GM12878 (cell line): ENCODE measurements at places on chromosomes 1 and 21. TPM values are rescaled to one million over a fixed set of nuclear protein-coding genes. Genes with fewer than 3 reads are reported as not detected.

DNA sequence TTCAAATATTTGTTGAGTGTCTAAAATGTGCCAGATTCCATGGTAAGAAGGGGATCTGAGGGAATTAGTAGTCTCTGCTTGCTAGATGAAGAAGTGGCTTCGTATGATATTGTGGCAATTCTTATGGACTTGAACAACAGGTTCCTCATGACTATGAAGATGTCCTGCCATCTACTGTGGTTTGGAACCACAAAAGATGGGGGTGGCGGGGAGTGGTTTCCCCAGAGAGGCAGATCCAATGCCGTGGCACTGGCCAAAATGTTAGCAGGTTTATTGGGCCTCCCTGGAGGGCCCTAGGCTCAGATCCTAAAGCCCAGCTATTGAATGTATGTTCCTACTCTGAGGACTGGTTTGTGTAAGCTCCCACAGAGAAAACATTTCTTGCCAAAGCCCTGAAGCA is 120.8 kb downstream of the RGS2 start:
- DNase-seq = no peak

DNA sequence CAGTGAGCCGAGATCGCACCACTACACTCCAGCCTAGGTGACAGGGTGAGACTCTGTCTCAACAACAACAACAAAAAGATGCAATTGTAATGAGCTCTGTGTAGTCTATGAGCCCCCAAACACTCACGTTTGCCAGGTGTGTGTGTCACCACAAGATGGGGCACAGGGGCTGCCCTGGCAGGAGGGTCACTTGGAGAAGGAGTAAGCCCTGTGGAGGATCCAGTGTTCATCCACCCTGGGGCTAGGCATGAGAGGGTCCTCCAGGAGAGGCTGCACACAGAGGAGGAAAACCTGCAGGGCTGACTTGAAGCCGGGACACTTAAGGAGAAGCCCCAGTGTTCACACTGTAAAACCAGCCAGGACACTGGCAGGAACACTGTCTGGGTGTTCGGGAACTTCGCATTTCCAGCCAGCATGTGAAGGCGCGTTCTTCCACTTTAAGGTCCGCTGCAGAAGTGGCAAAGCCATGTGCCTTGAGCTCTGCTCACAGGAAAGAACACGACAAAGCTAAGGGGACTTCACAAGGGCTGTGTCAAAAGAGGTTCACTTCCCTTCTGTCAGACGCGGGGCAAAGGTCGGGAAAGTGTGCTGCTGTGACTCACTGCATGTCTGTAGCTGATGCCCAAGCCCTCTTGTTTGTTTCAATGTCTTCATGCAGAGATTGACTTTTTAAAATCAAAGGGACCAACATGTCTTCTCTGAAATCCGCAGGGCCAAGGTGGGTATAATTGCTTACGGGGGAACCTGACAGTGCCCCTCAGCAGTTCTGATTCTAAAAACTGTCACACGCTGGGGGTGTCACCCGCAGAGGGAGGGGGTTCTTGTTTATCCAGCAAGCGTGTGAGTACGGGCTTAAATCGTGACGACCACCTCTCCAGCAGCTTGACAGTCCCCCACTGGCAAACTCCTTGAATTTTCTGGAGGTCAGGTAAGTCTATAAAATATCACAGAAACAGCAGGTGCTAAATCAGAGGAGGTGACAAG is 102.8 kb downstream of the RIPK4 start:
- peak; percentile 26 for DNase-seq

DNA sequence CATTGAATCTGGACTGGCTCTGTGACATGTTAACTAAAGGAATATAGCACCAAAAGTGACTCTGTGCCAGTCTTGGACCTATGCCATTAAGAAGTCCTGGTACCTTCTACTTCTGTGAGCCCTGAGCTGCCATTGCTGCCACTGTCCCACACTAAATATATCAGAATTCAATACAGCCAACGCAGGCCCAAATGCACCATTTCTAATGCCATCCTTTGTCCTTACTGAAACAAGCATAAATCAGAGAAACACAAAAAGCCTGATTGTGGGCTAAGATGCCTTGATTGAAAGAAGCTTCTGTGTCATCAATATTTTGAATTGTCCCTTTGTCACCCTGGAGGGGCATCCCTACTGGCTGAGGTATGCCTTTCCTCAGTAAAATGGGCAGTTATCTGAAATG is 66.9 kb upstream of the NEK2 start:
- no peak for DNase-seq

DNA sequence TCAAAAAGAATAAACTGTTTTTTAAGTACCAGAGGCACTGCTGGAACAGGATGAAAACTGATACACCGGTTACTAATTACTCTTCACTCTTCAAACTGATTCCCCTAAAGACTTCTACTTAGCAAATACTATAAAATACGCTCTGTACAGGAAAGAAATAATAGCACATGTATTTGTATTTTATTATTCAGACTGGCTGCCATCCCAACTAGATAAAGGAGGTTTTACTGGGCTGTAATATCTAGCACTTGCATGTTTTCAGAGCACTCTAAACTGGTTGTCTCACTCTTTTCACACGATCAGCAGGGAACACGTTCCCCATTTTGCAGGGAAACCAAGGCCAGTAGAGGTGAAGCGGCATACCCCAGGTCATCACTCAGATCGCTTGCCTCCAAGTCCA is 9.2 kb downstream of the SMIM12 start:
- DNase-seq = no peak

The GNG12 gene
- total RNA-seq = 0.38 and 0.43 TPM in 2 replicates

The TRAF3IP3 gene
- total RNA-seq = 62.6 and 67.5 TPM in 2 replicates
